ENCODE measurements at places on chromosomes 6 and 20.

- DNase-seq, result no peak
These were observed 398.6 kb upstream of the EPHA7 start for GRCh38 chr6:93817937-93818336.

GRCh38 chr6:132300323-132300949 is 100.8 kb downstream of the MOXD1 start:
- DNase-seq, result peak; percentile 48

DNA sequence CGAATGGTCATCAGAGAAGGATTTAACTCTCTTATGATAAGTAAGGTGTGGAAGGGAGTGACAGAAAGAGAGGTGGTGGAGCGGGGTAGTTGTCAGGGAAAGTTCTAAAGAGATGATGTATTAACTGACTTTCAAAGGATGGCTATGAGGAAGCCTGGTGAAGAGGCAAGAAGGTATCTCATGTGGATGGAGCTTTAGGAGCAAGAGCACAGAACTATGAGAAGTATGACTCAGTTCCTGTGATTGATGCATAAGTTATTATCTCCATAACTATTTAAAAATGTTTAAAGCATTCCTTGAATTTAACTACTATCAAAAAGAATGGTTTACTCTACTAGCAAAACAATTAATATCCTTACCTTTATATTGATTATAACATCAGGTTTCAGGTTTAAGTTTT is 28.8 kb downstream of the AK9 start:
- no peak for DNase-seq

DNA sequence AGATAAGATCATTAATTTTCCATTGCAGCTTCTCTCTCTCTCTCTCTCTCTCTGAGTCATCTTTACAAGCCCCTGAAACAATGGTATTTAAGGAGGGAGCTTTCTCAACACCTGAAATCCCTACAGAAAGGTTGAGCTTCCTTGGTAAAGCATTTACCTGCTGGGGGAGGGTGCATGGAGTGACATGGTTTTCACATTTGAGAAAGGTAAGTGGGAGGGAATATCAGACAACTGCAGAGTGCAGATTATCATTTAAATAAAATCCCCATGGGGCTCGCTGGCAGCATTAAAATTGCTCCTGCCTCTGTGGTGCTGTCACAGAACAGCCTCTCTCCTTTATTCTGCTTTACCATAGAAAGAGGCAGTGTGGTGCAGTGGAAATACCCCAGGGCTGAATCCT is 10.3 kb upstream of the PDYN start:
- no peak for DNase-seq

- DNase-seq, result peak; percentile 77
These were observed 1.1 kb downstream of the NFATC2 start for GRCh38 chr20:51541189-51542032.

GRCh38 chr6:118335325-118335816 is 212.7 kb upstream of the PLN start:
- DNase-seq, result no peak

- DNase-seq, result no peak
These were observed 92.6 kb upstream of the CLVS2 start for GRCh38 chr6:122903266-122903915.

GRCh38 chr6:78910010-78910409 is 42.7 kb downstream of the IRAK1BP1 start:
- DNase-seq, result no peak

GRCh38 chr6:134669485-134669884 is 280.4 kb downstream of the ALDH8A1 start:
- no peak for DNase-seq

- DNase-seq, result no peak
These were observed 255.5 kb downstream of the CDC5L start for GRCh38 chr6:44642870-44643522.

GRCh38 chr6:138162111-138162954 is 594 bp downstream of the ARFGEF3 start:
- no peak for DNase-seq

- no peak for DNase-seq
These were observed 145.7 kb upstream of the MAN1A1 start for GRCh38 chr6:119495230-119495683.

- DNase-seq, result peak; percentile 54
These were observed 46.0 kb upstream of the PTPN1 start for GRCh38 chr20:50464026-50464724.

GRCh38 chr6:20220359-20220758 is 8.1 kb upstream of the MBOAT1 start:
- DNase-seq, result no peak

DNA sequence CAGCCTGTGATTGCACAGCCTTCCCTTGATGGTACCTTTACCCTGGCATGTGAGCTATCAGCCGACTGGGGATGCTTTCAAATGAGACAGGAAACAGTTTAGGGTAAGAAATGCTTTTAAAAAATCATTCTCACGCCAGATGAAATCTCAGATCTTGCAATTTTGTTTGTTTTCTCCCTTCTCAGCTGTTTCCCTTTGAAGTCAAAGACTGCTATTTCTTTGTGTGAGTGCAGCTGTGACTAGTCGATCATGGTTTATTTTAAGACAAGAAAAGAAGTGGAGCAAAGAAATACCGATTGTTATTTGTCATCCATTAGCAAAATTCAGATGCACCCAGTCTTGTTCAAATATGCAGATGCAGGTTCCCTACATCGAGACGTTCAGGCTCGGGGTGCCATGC is 489.7 kb downstream of the QKI start:
- no peak for DNase-seq

DNA sequence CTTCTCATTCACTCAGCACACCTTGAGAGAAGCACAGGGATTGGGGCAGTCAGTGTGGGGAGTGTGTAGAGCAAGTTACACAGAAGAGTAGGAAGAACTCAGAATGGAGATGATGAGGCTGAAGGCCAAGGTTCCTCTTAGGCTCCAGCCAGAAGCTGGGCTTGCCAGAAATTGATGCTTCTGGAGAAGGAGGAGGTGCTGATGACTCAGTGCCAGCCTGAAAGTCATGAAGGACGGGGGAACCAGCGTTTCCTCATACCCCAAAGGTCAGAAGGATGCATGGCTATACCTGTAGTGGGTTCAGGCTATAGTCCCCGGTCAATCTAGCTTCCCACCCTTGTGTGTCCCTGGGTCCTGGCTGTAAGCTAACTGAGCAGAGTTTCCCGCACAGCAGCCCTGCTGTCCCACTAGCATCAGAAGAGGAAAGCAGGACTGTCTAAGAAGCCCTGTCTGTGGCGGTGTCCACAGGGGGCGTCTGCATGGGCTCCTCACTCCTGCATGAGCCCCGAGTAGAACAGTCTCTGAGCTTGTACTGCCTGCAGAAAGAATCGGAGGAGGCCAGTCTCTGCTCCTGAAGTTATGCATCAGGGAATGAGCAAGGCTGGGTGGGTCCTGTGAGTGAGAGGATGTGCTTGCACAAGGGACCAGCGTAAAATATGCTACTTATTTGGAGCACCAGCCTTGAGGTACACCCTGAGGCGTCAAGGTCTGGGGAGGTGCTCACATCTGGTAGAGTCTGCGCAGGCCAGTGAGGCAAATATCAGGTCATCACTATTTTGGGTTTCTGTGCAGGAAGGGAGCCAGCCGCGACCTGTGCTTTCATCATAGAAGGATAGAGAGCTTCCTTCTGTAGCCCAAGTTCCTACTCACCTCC is 148.5 kb downstream of the MRPL14 start:
- DNase-seq, result no peak

DNA sequence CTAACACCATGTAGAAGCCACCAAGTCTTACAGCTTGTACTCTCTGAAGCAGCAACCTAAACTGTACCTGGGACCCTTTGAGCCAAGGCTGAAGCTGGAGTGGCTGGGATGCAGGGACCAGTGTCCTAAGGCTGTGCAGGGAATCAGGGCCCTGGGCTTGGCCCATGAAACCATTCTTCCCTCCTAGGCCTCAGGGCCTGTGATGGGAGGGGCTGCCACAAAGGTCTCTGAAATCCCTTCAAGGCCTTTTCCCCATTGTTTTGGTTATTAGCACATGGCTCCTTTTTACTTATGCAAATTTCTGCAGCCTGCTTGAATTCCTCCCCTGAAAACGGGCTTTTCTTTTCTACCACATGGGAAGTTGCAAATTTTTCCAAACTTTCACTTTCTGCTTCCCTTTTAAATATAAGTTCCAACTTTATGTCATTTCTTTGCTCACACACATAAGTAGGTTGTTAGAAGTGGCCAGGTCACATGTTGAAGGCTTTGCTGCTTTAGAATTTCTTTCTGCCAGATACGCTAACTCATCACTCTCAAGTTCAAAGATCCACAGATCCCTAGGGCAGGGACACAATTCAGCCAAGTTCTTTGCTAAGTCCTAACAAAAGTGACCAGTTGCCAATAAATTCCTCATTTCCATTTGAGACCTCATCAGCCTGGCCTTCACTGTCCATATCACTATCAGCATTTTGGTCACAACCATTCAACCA is 28.2 kb upstream of the ATXN1 start:
- DNase-seq, result no peak

- DNase-seq, result no peak
These were observed 405.5 kb downstream of the CDH26 start for GRCh38 chr20:60363698-60364097.

GRCh38 chr6:131923356-131923755 is 27.8 kb downstream of the CCN2 start:
- peak; percentile 34 for DNase-seq

GRCh38 chr6:53532942-53533341 is 12.0 kb downstream of the GCLC start:
- no peak for DNase-seq

DNA sequence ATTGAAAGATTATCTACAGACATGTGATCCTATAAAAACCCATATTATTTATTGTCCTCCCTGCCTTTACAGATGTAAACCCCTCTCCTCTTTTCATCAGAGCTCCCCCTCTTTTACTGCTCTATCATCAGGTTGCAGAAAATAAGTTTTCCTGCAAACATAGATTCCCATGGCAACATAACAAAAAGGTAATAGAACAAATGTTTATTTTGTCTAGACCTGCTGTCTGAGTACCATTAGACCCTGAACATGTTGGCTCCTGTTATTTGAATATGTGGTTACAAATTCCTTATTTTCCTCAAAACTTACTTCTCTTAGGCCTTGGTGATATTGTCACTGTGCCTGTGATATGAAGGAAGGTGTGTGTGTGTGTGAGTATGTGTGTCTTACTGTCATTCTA is 11.5 kb downstream of the MAPK14 start:
- no peak for DNase-seq

DNA sequence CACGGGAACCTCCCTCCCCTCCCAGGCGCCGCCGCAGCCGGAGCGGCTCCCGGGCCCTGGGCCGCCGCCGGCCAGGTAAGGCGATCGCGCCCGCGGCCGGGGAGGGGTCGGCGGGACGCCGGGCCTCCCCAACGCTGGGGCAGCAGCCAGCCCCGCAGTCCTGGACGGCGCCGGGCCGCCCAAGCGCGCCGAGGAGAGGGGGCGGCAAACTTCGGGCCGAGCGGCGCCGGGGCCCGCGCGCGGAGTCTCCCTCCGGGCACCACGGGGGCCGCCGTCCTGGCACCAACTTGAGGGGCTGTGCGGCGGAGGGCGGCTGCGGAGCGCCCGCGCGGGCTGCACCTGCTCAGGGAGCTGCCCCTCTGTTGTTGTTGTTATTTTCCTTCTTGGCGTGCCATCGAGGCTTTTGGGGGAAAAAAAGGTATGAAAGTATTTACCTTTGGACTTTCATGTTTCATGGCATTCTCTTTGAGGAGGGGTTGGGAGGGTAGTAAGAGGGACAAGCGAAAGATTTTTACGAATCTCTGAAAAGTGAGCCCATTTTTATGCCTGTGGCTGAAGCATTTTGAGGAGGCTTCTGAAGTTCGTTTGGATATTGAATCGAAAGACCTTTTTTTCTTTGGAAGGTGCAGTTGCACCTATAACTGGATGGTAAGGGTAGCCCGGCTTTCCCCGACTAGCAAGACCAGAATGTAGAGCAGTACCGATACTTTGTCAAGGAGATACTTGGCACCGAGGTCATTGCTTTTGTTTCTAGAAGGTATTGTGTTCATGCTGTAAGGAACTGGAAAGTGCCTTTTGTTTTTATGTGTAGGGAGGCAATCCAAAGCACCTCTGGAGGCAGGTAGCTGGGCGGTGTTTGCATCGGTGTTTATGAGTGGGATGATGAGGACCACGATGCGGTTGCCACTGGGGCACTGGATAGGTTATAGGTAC is at the start of gene RNF182:
TSS of gene RNF182 (plus strand) at position 4 of the 933 bp plus-strand sequence. CDS start 52,168 bp downstream, outside the sequence.
- DNase-seq, result peak; percentile 36

- no peak for DNase-seq
These were observed 111.8 kb downstream of the PERP start for GRCh38 chr6:137995371-137995770.

- no peak for DNase-seq
These were observed 226.0 kb downstream of the PREX1 start for GRCh38 chr20:48601798-48602197.

GRCh38 chr6:77456531-77457248 is 6.6 kb downstream of the HTR1B start:
- no peak for DNase-seq

GRCh38 chr6:87334683-87335082 is 5.6 kb upstream of the GJB7 start:
- DNase-seq, result no peak

DNA sequence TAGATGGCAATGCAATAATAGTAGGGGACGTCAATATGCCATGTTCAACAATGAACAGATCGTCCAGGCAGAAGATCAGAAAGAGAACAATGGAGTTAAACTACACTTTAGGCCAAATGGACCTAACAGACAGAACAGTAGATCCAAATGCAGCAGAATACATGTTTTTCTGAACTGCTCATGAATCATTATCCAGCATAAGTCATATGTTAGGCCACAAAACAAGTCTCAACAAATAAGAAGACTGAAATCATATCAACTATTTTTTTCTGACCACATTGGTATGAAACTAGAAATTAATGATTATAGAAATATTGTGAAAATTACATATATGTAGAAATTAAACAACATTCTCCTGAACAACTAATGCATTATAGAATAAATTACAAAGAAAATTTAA is 10.2 kb upstream of the DEFB125 start:
- DNase-seq, result no peak

GRCh38 chr6:16063580-16063979 is 65.3 kb upstream of the MYLIP start:
- DNase-seq, result no peak

- no peak for DNase-seq
These were observed 4.4 kb downstream of the MOCS1 start for GRCh38 chr6:39929733-39930461.

- DNase-seq, result peak; percentile 32
These were observed 20.9 kb upstream of the GATA5 start for GRCh38 chr20:62496568-62497218.

DNA sequence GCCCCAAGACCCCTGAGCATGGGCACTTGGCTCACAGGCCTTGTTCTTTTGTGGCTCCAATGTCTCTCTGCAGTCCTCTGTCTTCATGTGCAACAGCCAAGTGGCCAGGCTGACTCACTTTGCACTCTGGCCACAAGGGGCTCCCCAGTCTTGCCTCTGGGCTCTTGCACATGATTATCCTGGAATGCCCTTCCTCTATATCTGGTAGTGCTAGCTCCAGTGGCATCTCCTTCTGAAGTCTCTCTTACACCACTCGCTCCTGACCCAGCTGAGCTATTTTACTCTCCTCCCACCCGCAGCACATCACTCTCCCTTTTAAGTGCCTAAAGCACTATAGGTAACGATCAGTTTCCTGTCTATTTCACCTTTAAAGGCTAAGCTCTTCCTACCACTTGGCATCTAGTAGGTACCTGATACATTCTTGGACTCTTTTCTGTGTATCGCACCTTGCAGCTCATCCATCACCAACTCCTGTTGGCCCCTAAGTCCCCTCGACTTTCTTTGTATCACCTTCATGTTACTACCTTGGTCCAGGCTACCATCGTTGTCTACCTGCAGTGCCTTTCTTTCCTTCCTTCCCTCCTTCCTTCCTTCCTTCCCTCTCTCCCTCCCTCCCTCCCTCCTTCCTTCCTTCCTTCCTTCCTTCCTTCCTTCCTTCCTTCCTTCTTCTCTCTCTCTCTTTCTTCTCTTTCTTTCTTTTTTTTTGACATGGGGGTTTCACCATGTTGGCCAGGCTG is 211.9 kb upstream of the RNF24 start:
- DNase-seq, result no peak

All from naive B cell (primary cell).